HCEC 1CT (cell line): ENCODE measurements at places on chromosomes 1 and 21.

DNA sequence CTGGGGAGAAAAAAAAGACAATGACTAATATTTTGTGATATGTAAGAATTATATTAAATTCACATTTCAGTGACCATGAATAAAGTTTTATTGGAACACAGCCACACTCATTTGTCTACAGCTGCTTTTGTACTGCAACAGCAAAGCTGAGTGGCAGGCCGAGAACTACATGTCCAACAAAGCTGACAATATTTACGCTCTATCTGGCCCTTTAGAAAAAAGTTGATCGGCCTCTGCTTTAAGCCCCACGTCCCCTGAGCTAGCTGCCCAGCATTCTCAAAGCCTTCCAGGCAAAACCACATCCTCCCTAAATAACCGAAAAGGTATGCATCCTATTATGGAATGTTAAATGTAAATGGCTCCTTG lies 8.6 kb downstream of the SLC2A1 start:
- peak; percentile 80 for DNase-seq

GRCh38 chr1:150765296-150765976 lies at the start of gene CTSS:
TSS of gene CTSS (minus strand) at chr1:150765778. CDS start at chr1:150764763, 1,015 bp downstream.
- peak; percentile 30 for DNase-seq

- no peak for DNase-seq
Measured at GRCh38 chr1:240813720-240814119, 201.8 kb upstream of the GREM2 start.

- no peak for DNase-seq
Measured at GRCh38 chr21:41429925-41430491, 4.0 kb downstream of the MX1 start.

GRCh38 chr1:11156963-11157362 lies 32.2 kb upstream of the ANGPTL7 start:
- no peak for DNase-seq

DNA sequence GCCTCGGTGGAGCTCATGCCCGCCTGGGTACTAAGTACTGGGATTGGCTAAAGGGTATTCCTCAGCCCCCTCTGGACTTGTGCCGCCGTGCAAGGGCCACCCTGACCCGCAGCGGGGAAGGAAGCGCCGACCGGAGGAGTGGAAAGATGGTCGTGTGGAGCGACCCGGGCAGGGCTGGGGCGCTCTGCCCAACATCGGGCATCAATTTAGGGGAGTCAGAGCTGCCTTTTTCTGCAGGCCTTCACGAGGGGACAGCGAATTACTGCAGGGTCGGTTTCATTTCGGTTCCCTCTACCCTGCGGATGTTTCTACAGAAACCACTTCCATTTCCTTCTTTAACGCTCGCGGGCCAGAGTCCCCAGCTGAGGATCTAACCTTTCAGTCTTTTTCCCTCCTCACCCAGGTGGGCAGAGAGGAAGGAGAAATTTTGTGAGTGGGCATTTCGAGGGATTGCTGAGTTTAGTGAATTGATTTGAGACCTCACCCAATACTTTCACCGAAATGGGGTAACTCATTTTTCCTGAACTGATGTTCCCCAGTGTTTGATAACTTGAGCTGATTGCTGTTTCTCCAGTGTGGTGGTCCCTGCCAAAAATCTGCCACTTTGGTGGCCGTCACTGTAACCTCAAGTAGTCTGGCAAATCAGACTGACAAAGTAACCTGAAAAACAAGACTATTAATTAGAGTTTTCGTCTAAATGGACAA lies 1.1 kb downstream of the TOR1AIP1 start:
- no peak for DNase-seq

- DNase-seq: no peak
Measured at GRCh38 chr1:29991815-29992214, 731.6 kb downstream of the MATN1 start.

GRCh38 chr1:172895050-172895460 lies 155.7 kb downstream of the TNFSF18 start:
- DNase-seq: peak; percentile 45

DNA sequence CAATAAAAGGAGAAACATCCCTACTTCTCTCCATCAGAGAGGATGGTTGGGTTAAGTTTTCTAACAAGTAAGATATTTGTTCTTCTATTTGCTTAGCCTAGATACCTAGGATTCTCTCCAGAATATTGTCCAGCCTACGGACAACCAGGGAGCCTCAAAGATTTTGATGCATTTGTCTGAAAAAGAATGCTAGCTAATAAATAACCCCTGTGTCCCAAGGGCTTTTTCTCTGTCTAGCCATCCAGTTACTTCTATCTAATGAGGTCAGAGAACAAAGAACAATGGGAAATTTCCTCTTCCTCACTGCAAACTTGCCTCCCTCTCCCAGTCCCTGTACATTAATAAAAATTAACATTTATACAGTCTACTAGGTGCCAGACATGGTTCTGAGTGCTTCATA lies 810 bp downstream of the RGS5 start:
- no peak for DNase-seq

GRCh38 chr1:174159252-174160108 lies at the start of gene RABGAP1L:
TSS of gene RABGAP1L (plus strand) at chr1:174159520.
- DNase-seq: peak; percentile 94

DNA sequence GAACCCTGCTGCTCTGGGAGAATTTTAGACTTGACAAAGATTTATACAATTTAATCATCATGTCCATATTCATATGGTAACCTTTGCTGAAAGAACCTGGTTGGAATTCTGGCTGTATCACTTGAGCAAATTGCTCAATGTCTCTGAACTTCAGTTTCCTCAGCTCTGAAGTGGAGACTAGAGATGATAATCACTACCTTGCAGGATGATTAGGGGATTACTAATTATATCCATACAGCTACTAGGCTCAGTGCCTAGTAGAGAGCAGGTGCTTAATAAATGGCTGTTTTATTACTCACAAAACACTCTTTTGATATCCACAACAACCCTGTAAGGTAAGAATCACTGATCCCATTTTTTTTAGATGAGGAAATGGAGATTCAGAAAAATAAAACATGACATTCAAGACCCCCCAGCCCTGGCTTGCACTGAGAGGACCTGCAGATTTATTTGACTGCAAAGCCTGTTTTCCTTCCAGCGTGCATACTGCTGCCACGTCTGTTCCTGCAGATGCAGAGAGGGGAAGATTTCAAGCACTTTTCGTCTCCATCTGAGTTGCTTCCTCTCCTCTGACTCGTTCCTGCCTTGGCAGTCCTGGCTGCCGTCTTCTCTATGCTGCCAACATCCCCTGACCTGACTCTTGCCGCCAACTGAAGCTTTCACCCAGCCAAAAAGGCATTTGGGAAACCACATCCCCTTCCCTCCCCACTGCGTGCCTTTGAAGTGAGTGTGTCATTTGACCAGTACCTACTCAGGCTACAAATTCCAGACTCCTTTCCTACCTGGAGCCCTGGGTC lies 203.0 kb downstream of the PLPP3 start:
- peak; percentile 8 for DNase-seq
